ENCODE measurements at places on chromosomes 11 and 22.
A peak's percentile ranks its signal among the peaks of the same experiment; 100 is the strongest.

DNA sequence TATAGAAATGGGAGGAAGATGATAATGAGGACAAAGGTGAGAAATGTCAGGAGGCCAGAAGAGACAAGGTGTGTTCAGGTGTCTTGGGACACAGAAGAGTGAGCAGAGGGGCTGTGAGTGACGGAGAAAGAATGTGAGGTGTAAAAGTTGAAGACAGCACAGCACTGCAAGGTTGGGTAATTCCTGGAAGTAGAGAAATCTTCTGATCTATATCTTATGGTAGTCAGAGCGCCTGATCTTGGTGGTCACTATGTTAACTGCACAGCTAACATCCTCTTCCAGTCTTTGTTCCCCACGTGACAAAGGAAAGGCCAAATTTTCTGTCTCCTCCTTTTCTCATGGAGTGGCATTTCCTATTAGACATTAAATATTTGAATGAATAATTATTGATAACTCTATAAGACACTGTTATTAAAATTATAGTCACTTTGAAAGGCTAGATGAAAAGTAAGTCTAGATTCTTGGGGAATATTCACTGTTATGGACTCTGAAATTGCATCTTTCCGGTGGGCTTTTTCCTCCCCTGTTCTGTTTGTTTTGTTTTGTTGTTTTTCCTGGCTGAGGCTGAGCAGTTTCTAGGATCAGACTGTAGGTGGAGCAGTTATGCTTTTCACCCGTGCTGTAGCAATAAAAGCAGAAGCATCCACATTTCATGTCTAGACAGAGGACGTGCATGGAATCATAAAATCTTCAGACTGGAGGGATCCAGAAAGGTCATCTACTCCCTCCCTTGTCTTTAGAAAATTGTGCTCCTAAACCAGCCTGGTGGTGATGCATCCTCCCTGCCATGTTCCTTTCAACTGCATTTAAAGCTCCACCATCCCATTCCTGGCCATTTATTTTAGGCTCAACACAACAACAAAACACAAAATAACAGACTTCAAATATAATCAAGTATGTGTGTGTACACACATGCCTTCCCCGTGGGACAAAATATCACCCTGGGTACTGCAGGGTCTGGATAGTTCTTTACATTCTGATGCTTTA is 26.6 kb downstream of the SC5D start:
- DNase-seq: peak; percentile 60

DNA sequence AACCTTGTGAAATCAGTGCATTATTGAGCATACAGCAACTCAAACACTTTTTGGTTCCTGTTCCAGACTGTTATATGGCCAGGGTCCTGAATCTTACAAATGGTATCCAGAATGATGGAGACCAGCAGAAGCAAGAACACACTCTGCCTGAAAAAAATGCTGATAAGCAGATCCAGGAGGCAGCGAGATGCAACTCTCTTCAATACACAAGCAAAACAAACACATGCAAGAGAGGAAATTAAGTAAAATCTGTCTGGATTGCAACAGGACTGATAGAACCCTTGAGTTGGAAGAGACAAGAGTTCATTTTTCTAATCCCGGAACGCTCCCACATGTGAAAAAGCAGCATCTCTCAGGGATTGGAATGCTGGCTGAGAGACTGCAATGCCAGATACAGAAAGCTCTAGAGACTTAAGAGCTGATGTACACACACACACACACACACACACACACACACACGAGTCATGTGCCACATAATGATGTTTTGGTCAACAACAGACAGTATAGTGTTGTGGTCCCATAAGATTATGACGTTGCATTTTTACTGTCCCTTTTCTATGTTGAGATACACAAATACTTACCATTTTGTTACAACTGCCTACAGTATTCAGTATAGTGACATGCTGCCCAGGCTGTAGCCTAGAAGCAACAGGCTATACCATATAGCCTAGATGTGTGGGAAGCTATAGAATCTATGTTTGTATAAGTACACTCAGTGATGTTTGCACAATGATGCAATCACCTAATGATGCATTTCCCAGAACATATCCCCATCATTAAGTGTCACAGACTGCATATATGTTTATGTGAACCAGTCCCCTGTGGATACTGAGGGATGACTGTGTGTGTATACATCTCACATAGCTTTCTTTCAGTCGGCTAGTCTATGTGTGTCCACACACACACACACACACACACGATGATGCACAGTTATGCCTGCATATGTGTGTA is 406.6 kb downstream of the LARGE1 start:
- no peak for DNase-seq

GRCh38 chr11:116062490-116063171 is 558.4 kb upstream of the CADM1 start:
- peak; percentile 66 for DNase-seq

GRCh38 chr11:128180441-128181087 is 406.8 kb downstream of the ETS1 start:
- no peak for DNase-seq

GRCh38 chr22:36340621-36341020 is 47.1 kb downstream of the MYH9 start:
- DNase-seq: no peak

DNA sequence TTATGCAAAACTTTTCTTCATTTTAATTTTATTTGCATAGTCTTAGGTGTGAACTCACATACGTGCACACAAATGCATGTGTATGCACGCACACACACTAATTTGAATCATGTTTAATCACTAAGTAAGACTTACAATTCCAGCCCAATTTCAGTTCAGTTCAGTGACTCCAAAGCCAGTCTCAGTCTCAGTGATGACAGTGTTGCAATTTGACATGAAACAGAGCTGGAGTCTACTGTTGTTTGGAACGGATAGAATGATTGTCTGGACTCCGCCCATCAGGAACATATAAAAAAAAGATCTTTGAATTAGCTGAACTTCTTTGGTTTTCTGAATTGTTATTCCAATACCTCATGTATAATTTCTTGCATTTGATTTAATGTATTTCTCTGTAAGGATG is 14.9 kb upstream of the OR51S1 start:
- no peak for DNase-seq

- no peak for DNase-seq
Observed at GRCh38 chr11:20026629-20027555, 133.4 kb downstream of the DBX1 start.

GRCh38 chr11:40054631-40055030 is 1404.8 kb downstream of the LRRC4C start:
- no peak for DNase-seq

DNA sequence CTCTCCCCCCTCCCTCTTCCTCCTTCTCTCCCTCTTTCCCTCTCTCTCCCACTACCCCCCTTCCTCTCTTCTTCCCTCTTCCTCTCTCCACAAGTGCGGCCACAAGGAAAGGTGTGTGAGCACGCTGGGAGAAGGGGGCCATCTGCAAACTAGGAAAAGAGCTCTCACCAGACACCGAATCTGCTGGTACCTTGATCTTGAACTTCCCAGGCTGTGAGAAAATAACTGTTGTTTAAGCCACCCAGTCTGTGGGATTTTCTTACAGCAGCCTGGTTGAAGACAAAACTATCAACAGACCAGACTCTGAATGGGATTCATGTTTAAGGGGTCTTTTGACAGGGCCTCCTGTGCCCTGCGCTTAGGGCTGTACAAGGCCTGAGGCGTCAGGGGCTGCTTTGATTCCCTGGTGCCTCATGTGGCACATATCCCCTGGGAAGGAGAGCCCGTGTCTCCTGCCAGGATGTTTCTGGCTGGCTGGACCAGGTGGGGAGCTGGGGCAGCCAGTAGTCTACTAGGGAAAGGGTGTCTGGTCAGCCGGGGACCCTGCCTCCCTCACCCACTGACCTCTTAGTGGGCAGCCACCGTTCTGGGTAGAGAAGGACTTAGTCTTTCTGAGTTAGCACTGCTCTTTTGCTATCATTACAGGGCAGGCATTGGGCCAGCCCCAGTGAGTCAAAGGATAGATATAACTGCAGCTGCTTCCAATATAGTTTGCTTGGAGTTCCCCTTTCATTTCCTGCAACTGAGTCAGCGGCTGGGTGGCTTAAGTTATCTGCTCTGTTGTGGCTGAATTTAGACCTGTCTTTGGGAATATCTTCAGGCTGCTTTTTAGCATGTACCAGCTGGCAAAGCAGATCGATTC is 6.2 kb downstream of the PANX1 start:
- DNase-seq: peak; percentile 88

DNA sequence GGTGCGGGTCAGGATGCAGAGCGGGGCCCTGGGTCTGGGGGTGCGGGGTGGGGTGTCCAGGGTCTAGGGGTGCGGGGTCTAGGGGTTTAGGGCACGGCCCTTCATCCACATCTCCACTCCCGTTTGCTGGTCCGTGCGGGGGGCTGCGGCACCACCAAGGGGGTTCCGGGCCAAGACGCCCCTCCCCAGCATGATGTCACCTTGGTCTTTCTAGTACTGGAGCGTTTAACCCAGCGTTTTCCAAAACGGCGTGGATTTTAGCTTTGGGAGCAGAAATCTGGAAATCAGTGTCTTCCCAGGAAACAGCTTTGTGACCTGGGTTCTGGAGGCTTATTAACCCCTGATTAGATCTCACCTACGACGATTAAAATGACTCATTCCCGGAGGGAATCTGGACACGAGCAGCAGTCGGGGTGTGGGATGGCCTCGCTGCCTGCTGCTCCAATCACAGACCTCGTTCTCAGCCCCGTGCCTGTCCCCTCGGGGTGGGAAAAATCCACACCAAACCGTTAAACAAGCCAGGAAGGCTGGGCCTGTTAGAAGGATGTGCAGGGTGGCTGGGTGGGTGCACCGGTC is 759 bp downstream of the AP2A2 start:
- DNase-seq: no peak

GRCh38 chr22:18120857-18121256 is 10.2 kb downstream of the TUBA8 start:
- DNase-seq: no peak

DNA sequence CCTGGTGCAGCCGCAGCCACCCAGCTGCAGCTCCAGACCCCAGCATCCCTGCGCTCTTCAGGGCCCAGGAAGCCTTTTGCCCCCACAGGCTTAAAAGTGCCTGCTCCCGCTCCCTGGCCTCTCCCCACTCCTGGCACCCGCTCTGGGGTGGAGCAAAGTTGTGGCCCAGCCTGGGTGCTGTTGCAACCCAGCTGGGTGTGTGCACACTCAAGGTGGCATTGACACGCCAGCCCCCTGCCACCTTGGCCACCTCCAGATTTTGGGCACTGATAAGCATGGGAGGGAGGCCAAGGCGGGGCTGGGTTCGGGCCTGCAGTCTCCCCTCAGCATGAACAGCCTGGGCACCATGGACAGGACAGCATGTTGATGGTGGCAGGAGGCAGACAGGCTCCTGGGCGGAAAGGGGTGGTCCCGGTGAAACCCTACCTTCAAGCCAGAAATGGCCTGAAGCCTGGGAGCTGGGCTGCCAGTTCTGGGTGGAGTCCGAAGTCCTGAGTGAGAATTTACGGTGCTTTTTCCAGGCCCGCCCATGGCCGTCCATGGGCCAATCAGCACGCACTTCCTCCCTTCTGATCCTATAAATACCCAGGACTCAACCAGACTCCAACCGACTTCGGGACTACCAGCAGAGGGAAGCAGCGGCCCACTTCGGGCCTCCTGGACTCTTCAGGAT is 23.6 kb upstream of the RNASEH2C start:
- DNase-seq: peak; percentile 89

All from MV-4-11 (cell line).